Psoas muscle (tissue), 8 donors: ENCODE measurements at places on chromosomes 11 and 22. TPM values are rescaled to one million over a fixed set of nuclear protein-coding genes. Genes with fewer than 3 reads are reported as not detected.

The PKNOX2 gene
- 22.7 TPM for total RNA-seq

The CRYAB gene
- total RNA-seq, result 9,763 TPM

The OR52A1 gene
- not detected for total RNA-seq

The MTFP1 gene
- total RNA-seq, result 68.7 TPM

The SLC25A45 gene
- total RNA-seq, result 5.7 TPM

The OR51B4 gene
- not detected for total RNA-seq

The OR10G4 gene
- total RNA-seq, result not detected

The GLYAT gene
- total RNA-seq, result not detected

The TBCEL gene
- total RNA-seq, result 9.9 TPM

The PTDSS2 gene
- 21.1 TPM for total RNA-seq

The CSNK2A3 gene
- 0.52 TPM for total RNA-seq

The NPAS4 gene
- total RNA-seq, result not detected

The MAPK1 gene
- total RNA-seq, result 96.0 TPM

The TEX12 gene
- not detected for total RNA-seq

The OR5A1 gene
- total RNA-seq, result not detected

The LRP5 gene
- total RNA-seq, result 19.2 TPM

The RAD9A gene
- 5.3 TPM for total RNA-seq

The LMO1 gene
- total RNA-seq, result 3.2 TPM

The JAM3 gene
- 2.4 TPM for total RNA-seq

The OR52E8 gene
- not detected for total RNA-seq

The NAALAD2 gene
- total RNA-seq, result 1.4 TPM

The BSCL2 gene
- 45.4 TPM for total RNA-seq

The PTGDR2 gene
- total RNA-seq, result 13.9 TPM

The OR4C13 gene
- not detected for total RNA-seq

The PPP1CA gene
- 72.6 TPM for total RNA-seq

The CLDN5 gene
- total RNA-seq, result 57.2 TPM

The RTN4R gene
- total RNA-seq, result 0.22 TPM

The TRIM51 gene
- total RNA-seq, result not detected

The PARVG gene
- total RNA-seq, result 2.6 TPM

The ALX4 gene
- 0.17 TPM for total RNA-seq

The CYTH4 gene
- 8.5 TPM for total RNA-seq

The NAV2 gene
- 2.9 TPM for total RNA-seq

The PRRG4 gene
- 0.08 TPM for total RNA-seq
